Left lung (tissue), 14 donors: ENCODE measurements at places on chromosomes 1 and 21. TPM values are rescaled to one million over a fixed set of nuclear protein-coding genes. Genes with fewer than 3 reads are reported as not detected.

- H3K27me3 ChIP-seq, result no peaks in the 10 kb centered on the region
- H3K27ac ChIP-seq, result no peak overlapping the region
- DNase-seq, result no peak
These were observed 4.4 kb downstream of the ITPKB start for GRCh38 chr1:226734611-226735153.

SRM gene
- polyA plus RNA-seq, result 58.0 TPM

SDHB gene
- 89.4 TPM for polyA plus RNA-seq

TRAPPC10 gene
- 30.3 TPM for polyA plus RNA-seq

DNA sequence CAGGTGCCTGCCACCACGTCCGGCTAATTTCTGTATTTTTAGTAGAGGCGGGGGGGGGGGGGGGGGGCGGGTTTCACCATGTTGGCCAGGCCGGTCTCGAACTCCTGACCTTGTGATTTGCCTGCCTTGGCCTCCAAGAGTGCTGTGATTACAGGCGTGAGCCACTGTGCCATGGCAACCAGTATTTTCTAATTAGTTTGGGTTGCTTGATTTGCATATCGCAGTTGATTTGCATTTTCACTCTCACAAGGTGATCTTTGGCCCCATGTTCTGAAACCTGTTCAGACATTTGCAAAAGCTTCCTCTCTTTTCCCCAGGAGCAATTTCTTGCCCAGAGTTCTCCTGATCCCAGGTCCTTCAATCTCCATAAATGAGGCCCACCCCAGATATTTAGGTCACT, 1.7 kb downstream of the TOR3A start:
- no peaks in the 10 kb centered on the region for H3K36me3 ChIP-seq
- no peak overlapping the region for H3K4me3 ChIP-seq
- peaks cover 5% of the 10 kb centered on the region for H3K4me1 ChIP-seq

DNA sequence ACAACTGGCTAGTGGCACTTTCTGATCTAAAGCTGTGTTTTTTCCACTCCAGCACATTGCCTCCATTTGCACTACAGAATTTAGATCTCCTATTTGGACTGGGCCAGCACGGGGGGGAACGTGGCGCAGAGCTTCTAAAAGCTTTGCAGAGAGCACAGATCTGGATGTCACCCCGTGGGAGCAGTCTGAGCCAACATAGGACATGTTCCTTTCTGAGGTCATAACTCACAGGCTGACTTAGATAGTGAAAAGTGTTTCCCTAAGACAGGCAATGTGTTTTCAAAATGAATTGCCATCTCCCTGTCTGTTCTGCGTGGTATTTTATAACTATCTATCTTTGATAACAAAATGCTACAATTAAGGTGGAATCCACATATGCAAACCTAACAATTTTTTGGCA, 3.7 kb upstream of the C8A start:
- no peaks in the 10 kb centered on the region for H3K36me3 ChIP-seq
- no peaks in the 10 kb centered on the region for H3K4me1 ChIP-seq
- DNase-seq, result no peak
- no peak overlapping the region for H3K4me3 ChIP-seq
- H3K27me3 ChIP-seq, result no peaks in the 10 kb centered on the region

DNA sequence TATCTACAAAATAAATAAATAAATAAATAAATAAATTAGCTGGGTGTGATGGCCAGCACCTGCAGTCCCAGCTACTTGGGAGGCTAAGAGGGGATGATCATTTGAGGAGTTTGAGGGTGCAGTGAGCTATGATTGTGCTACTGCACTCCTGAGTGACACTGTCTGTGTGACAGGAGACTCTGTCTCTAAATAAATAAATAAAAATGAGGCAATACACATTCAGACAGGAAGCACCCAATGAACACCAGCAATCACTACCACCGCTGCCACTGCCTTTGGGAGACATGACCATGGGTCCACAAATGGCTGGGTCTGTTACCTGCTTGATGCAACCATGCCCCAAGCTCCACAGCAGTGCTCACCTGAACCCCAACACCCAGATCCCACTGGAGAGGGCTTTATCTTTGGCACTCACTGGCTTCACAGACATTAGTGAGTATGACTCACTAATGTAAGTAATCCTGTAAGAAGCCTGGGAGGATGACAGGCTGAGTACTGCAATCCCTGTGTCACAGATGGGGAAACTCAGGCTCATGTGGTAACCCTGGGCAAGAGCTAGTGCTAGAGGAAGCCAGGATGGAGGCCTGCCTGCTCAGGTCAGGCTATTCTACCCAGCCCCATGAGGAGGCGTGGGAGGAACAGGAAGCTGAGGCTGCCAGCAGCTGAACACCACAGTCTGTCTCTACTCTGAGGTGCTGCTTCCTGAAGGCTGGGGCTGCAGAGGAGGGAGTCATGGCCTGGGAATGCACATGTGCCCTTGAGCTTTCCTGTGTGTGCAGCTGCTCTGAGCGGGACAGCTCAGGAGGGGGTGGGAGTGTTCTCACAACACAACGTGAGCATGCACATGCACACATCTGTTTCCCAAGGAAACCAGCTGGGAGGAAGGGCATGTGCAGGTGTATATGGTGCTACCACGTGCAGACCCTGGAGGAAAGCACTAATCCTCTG, 43.0 kb downstream of the SLC9A1 start:
- peaks cover 40% of the 10 kb centered on the region for H3K4me1 ChIP-seq
- peak overlapping the region; percentile 63 for H3K27ac ChIP-seq
- H3K4me3 ChIP-seq, result no peak overlapping the region
- peak; percentile 93 for DNase-seq
- no peaks in the 10 kb centered on the region for H3K27me3 ChIP-seq
- H3K36me3 ChIP-seq, result peaks cover 7% of the 10 kb centered on the region

DNA sequence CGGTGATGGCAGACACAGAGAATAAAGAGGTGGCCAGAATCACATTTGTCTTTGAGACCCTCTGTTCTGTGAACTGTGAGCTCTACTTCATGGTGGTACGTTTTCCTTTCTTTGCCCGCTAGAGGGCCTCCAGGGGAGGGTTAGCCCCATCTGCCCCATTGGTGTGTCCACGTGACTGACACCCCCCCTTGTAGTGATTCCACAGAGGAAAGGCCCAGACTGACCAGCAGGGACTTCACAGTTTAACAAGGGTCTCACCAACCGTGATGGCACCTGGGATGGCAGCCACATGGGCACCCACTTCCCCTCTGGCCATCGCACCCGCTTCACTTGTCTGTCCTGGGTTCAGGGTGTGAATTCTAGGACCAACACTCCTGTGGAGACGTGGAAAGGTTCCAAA, 22.3 kb upstream of the SARS1 start:
- peaks cover 5% of the 10 kb centered on the region for H3K4me1 ChIP-seq
- no peak overlapping the region for H3K4me3 ChIP-seq
- no peak overlapping the region for H3K27ac ChIP-seq
- H3K27me3 ChIP-seq, result no peaks in the 10 kb centered on the region
- DNase-seq, result no peak

RRP15 gene
- 26.6 TPM for polyA plus RNA-seq

- peaks cover 16% of the 10 kb centered on the region for H3K36me3 ChIP-seq
- peak; percentile 89 for DNase-seq
- H3K4me3 ChIP-seq, result no peak overlapping the region
- peak overlapping the region; percentile 24 for H3K27ac ChIP-seq
- peaks cover 13% of the 10 kb centered on the region for H3K4me1 ChIP-seq
These were observed 32.8 kb downstream of the ELK4 start for GRCh38 chr1:205598841-205599668.

- no peaks in the 10 kb centered on the region for H3K4me1 ChIP-seq
- DNase-seq, result peak; percentile 91
- no peak overlapping the region for H3K4me3 ChIP-seq
- no peaks in the 10 kb centered on the region for H3K36me3 ChIP-seq
- H3K27me3 ChIP-seq, result no peaks in the 10 kb centered on the region
These were observed 17.7 kb downstream of the TINAGL1 start for GRCh38 chr1:31593770-31594632.

GRCh38 chr1:156504438-156504813, 3.9 kb upstream of the MEF2D start:
- DNase-seq, result peak; percentile 44
- peak overlapping the region; percentile 100 for H3K27ac ChIP-seq
- H3K4me1 ChIP-seq, result peaks cover 69% of the 10 kb centered on the region
- peak overlapping the region; percentile 33 for H3K4me3 ChIP-seq
- no peaks in the 10 kb centered on the region for H3K36me3 ChIP-seq

DNA sequence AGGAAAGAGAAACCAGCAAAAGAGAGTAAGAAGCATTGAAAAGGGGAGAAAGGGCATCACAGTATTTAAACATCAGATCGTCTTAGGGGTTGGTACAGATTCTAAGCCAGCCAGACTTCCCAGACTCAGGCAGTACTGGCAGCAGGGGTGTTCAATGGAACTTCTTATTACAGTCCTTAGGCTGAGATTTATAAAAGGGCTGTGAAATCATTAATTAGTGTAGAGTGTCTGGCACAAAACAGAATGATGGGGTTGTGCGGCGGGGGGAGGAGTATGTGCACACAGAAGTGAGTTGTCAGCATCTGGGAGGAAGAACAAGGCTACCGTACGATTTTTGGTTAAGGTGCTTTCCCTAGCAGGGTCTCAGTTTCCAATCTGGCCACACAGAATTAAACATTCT, 38.2 kb downstream of the ARHGEF11 start:
- peaks cover 16% of the 10 kb centered on the region for H3K4me1 ChIP-seq
- no peak for DNase-seq
- no peak overlapping the region for H3K4me3 ChIP-seq
- H3K27ac ChIP-seq, result no peak overlapping the region
- H3K27me3 ChIP-seq, result no peaks in the 10 kb centered on the region
- H3K36me3 ChIP-seq, result no peaks in the 10 kb centered on the region

DNA sequence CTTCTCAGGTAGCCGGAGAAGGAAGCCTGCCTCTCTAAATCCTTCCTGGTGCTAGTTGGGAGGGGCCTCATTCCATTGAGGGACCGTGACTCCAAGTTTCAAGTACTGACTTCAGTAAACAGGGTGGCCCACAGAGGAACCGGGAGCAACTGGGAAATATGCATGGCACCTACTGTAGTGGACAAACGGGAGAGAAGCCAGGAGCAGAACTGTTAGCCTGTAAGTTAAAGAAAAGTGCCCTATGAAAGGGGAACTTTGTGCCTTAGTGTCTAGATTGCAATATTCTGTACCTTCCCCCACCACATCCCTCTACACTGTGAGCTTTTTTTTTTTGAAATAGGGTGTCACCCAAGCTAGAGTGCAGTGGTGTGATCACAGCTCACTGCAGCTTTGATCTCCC, 33.2 kb upstream of the KANK4 start:
- DNase-seq, result peak; percentile 40
- no peaks in the 10 kb centered on the region for H3K36me3 ChIP-seq
- H3K27ac ChIP-seq, result no peak overlapping the region
- no peaks in the 10 kb centered on the region for H3K27me3 ChIP-seq
- H3K4me1 ChIP-seq, result peaks cover 6% of the 10 kb centered on the region

DNA sequence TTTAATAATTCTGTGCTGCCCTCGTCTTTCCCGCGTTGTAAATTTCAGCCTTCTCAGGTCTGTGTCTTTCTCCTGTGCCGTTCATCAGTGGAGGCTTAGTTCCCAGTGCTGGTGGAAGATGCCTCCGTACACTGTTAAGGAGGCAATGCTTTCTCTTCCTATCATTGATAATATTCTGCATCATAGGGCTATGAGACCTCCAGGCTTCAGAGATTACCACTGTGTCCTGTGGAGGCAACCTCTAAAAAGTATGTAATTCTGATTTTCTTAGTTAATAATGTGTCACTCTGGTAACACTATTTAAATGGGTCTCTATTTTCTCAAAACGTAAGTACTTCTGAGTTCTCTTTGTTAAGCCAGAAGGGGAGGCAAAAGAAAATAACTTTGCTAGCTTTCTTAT, 538.3 kb downstream of the SMYD3 start:
- no peak overlapping the region for H3K4me3 ChIP-seq
- H3K36me3 ChIP-seq, result no peaks in the 10 kb centered on the region
- H3K27ac ChIP-seq, result no peak overlapping the region

GRCh38 chr1:21922090-21923013, 14.8 kb downstream of the HSPG2 start:
- no peak overlapping the region for H3K27ac ChIP-seq
- no peaks in the 10 kb centered on the region for H3K27me3 ChIP-seq
- peaks cover 9% of the 10 kb centered on the region for H3K4me1 ChIP-seq
- DNase-seq, result no peak

CFHR1 gene
- 4.8 TPM for polyA plus RNA-seq

TMEM81 gene
- polyA plus RNA-seq, result 4.4 TPM

CD1C gene
- polyA plus RNA-seq, result 2.5 TPM

XKR8 gene
- polyA plus RNA-seq, result 8.4 TPM

GRCh38 chr1:80392529-80392928, 1386.0 kb upstream of the ADGRL4 start:
- H3K36me3 ChIP-seq, result no peaks in the 10 kb centered on the region
- no peaks in the 10 kb centered on the region for H3K4me1 ChIP-seq
- no peak overlapping the region for H3K4me3 ChIP-seq
- H3K27me3 ChIP-seq, result no peaks in the 10 kb centered on the region
- no peak overlapping the region for H3K27ac ChIP-seq

KANK4 gene
- 15.1 TPM for polyA plus RNA-seq

- no peak overlapping the region for H3K4me3 ChIP-seq
- H3K27me3 ChIP-seq, result peaks cover 14% of the 10 kb centered on the region
- peak; percentile 20 for DNase-seq
- H3K36me3 ChIP-seq, result no peaks in the 10 kb centered on the region
- no peaks in the 10 kb centered on the region for H3K4me1 ChIP-seq
- no peak overlapping the region for H3K27ac ChIP-seq
These were observed 112.5 kb upstream of the NBPF11 start for GRCh38 chr1:148264374-148265276.

DNA sequence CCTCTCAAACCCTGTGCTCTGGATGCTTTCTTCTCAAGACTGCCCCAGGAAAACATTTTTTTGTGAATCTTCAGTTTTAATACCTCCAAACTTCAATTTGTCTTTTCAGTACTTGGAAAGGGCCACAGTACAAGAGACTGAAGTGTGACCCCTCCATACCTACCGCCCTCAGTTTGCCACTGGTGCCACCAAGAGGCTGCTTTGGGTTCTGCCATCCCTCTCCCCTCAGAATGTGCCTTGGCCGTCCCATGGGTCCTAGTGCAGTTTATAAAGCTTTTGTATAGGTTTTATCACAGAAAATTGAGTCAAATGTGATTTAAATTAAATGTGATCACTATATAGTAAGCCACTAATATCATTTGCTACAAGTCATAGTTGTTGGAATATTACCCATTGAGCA, 60.8 kb upstream of the PGD start:
- no peaks in the 10 kb centered on the region for H3K4me1 ChIP-seq
- H3K27me3 ChIP-seq, result no peaks in the 10 kb centered on the region
- H3K36me3 ChIP-seq, result no peaks in the 10 kb centered on the region
- no peak overlapping the region for H3K27ac ChIP-seq

GRCh38 chr1:52549267-52549666, 3.6 kb downstream of the TUT4 start:
- no peak overlapping the region for H3K4me3 ChIP-seq
- no peak for DNase-seq
- peaks cover 26% of the 10 kb centered on the region for H3K4me1 ChIP-seq
- no peaks in the 10 kb centered on the region for H3K27me3 ChIP-seq
- no peak overlapping the region for H3K27ac ChIP-seq
- no peaks in the 10 kb centered on the region for H3K36me3 ChIP-seq

CAPN2 gene
- 148 TPM for polyA plus RNA-seq

GRCh38 chr1:78339490-78339889, 151.3 kb upstream of the PTGFR start:
- H3K27ac ChIP-seq, result no peak overlapping the region
- H3K4me1 ChIP-seq, result no peaks in the 10 kb centered on the region
- H3K27me3 ChIP-seq, result no peaks in the 10 kb centered on the region

SH2D1B gene
- polyA plus RNA-seq, result 0.59 TPM

- no peaks in the 10 kb centered on the region for H3K36me3 ChIP-seq
- H3K4me3 ChIP-seq, result no peak overlapping the region
- H3K27ac ChIP-seq, result peak overlapping the region; percentile 40
- peaks cover 96% of the 10 kb centered on the region for H3K27me3 ChIP-seq
- no peak for DNase-seq
- peaks cover 10% of the 10 kb centered on the region for H3K4me1 ChIP-seq
These were observed 23.8 kb downstream of the OTUD7B start for GRCh38 chr1:149986486-149987296.
